ENCODE measurements at places on chromosomes 5 and 9.

GRCh38 chr9:87710443-87710842, 15.5 kb upstream of the CTSL start:
- DNase-seq: no peak

- no peak for DNase-seq
Measured at GRCh38 chr9:87826331-87826730, 56.3 kb upstream of the SPATA31E1 start.

DNA sequence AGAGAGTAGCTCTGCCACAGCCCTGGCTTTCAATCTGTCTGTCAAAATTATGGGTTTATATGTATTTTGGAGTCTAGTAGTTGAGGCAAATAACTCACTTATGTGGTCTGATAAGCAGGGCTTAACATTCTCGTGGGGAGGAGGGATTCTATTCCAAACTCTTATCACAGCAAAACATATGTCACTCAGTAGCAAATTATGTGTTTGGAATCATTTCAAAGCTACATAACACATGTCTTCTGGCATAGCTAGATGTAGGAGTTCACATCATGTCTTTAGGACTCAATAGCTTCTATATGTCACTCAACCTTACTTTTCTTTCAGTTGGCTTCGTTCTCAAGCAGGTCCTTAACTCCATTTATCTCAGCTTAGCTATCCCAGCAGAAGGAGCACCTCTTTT, 144.5 kb upstream of the SEMA6A start:
- no peak for DNase-seq

DNA sequence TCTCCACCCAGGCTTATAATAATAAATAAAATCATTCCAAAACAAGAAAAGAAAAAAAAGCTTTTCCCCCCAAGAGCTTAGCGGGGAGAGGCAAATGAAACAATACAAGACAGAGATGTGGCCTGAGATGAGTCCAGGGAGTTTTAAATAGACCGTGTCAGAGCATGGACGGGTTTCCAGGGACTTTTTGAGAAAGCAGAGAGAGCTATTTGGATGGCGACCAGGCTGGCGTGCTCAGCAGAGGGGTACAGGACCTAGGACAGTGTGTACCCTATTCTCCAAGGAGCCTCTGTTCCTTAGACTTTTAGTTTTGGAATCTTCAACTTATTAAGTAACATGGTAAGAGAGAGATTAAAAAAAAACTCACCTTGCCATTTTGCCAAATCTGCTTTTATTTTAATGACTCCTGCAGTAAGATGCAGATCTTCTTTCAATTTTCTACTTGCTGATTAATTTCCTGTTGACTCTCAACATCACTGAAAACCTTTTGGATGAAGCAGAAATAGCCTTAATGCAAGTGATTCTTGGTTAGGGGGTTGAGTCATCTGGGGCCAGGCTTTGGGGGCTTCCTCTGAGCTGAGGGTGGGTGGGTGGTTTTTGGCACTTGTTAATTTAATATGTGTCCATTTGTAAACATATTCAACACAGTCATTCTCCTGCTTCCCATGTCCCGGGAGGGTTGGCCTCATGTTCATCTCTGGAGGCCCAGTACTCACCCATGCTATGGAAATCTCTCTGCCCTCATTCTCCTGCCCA, 49.6 kb upstream of the OSMR start:
- DNase-seq: no peak

- no peak for DNase-seq
Measured at GRCh38 chr9:2958219-2958618, 114.3 kb upstream of the PUM3 start.

DNA sequence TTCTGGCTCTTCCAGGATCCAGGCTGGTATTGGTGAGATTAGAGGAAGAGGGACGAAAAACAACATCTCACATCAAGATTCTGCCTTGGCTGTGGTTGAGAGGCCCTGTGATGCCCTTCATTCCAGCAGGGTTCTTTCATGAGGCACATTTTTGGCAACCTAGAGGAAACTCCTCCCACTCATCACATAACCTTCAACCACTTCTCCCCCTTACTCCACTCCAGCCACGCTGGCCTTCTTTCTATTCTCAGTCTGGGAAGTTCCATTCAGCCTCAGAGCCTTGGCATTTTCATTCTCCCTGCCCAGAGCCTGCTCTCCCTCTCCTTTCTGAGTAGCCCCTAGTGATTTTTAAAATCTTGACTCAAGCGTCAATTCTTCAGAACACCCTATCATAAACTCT, 337.5 kb downstream of the ZSWIM6 start:
- no peak for DNase-seq

DNA sequence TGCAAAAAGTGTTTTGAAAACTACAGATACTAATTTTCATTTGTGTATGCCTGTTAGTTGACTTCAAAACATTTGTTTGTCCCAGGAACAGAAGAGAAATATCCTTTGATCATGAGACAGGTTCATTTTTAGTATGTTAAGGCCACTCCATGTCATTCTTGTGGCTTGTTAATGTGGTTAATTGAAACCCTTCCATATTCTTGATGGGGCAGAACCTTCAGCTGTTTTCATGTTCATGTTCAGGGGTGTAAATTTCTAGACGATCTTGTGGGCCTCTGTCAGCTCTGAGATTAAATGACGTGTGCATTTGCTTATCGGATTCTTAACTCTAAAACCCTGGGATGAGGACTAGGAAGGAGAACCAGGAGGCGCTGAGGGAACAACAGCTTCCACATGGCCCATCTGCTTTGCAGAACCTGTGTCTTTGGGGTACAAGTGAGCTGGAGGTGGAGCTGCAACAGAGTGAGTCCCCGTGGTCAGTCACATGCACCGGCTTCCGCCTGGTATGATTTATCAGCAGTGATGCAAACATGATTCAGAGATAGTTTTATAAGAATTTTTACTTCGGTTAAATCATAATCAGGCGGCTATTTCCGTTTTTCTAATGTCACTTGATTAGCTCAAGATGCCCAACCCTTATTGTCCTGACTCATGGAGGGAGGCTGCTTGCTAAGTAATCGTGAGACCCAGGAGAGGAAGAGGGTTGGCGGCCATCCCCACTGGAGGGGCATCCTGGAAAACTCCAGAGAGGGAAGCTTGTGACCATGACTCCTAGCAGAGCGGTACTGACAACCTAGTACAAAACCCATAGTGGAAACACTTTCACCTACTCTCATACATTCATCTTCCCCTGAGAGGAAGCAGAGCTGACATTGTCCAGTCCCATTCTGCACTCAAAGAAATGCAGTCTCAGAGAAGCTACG, 138.4 kb downstream of the C9orf152 start:
- DNase-seq: no peak

GRCh38 chr9:93090091-93090655, 5.8 kb upstream of the CARD19 start:
- no peak for DNase-seq

GRCh38 chr5:113871972-113872371, 358.5 kb downstream of the YTHDC2 start:
- DNase-seq: no peak

GRCh38 chr5:92372766-92373165, 989.6 kb upstream of the ARRDC3 start:
- DNase-seq: no peak

DNA sequence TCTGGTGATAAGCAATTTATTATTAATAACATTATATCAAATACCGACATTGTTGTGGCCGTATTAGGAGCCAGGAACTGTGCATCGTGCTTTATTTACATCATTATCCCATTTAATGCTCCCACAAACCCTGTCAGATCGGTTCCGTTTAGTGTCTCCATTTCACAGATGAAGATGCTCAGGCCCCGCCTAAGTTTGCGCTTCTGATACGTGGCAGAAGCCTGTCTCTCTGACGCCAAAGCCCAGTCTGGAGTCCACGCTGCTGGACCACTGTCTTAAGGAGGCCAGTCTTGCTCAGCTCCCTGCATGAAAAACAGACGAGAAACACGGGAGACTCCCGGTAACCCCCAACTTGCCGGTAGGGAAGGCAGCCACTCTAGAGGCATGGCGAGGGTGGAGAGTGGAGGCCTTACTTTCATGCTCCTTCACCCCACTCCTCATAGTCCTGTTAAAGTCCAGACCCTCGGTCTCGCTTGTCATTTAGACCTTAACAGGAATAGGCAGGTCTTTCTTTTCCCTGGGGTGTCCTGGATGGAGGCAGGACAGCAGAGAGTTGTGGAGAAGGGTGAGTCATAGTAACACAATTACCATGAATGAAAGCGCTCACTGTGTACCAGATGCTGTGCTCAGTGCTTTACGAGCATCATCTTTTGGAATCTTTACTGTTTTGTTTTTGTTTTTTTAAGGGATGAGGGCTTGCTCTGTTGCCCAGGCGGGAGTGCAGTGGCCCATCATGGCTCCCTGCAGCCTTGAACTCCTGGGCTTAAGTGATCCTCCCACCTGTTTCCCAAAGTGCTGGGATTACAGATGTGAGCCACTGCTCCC, 872 bp downstream of the TXNDC15 start:
- no peak for DNase-seq

DNA sequence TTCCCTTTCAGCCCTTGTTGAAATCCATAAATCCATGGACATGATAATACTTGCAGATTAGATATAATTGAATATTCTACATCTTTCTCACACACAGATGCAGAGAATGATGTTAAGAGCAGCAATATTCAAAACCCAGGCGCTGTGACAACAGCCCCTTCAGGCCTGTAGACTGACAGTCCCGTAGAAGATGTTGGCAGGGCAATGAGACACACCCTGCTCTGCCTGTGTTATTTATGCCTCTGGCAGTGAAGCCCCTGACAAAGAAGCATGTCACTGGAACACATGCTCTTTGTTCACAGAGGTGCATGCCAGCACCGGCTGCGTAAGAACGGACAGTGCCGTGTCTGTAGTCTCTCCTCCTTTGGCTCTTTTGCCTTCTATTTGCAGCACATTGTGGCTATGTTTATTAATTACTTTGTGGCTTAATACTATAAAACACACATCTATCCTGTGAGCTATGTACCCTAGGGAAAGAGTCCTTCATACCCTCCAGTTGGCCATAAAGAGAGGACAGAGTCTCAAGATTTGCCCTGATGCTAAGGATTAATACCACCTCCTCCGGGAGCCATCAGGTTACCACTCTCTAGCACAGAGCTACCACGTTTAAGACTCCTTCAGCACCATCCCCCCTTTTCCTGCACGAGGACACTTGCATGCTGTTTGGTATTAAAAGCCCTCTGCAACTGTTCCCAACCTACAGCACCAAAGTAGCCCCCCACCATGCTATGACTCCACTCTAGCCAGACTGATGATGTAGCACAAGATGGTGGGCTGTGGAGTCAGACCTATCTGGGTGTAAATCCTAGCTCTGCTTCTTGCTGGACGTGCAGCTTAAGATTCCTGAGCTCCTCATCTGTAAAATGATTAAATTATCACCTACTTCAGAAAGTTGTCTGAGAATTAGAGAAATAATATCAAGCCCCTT, 2.0 kb upstream of the ANP32B start:
- no peak for DNase-seq

DNA sequence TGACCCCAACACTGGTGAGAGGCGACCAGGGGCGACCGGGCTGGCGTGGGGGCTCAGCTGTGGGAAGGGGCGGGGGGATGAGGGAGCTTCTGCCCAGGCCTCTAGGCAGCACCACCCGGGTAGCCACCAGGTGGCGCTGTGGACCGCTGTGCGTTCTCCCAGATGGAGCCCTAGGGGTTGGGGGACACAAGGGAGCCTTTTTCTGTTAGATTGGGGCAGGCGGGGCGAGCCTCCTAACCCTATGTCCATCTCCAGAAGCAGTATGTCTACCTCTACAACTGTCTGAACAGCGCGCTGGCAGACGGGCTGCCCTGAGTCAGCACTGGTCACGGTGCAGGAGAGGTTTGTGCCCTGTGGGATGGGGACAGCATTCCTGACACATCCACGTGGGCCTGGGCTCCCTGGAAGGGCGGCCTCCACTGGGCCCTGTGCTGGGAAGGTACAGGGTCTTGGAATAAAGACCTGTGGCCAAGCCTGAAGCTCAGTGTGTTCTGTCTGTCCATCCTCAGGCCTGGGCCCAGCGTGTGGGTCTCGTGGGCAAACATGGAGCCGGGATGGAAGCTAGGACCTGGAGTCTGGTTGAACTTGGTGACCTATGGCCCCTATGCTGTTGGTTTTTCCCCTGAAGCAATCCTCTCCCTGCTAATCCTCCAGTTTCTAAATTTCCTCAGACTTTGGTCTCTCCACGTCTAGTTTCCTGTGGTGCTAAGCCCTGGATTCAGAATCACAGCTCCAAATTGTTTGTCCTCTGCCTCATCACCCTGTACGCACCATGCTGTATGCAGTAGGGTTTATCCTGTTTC, 23.1 kb upstream of the SPTLC1 start:
- peak; percentile 24 for DNase-seq

- DNase-seq: no peak
Measured at GRCh38 chr5:180315762-180316212, 23.9 kb upstream of the MAPK9 start.

- DNase-seq: no peak
Measured at GRCh38 chr5:135310328-135310989, 88.6 kb downstream of the MACROH2A1 start.

- DNase-seq: no peak
Measured at GRCh38 chr5:159010661-159011442, 88.9 kb downstream of the EBF1 start.

- DNase-seq: no peak
Measured at GRCh38 chr5:178991190-178992145, 3.7 kb downstream of the GRM6 start.

DNA sequence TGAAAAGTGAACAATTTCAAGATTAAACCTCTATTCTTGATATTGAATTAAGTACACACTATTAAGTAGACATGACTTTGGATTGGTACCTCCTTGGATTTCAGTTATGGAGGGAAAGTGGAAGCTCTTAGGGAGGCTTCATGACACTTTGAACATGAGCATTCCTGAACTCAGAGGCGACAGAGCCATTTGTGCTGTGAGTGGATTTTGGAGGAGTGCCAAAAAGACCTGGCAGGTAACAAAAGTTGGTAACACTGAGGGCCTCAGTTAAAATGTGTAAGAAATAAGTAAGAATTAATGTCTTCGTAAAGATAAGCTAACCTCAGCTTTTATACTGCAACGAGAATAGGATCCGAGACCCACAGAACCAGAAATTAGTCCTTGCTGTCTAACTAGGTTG, 356.7 kb downstream of the ARRDC3 start:
- DNase-seq: no peak

DNA sequence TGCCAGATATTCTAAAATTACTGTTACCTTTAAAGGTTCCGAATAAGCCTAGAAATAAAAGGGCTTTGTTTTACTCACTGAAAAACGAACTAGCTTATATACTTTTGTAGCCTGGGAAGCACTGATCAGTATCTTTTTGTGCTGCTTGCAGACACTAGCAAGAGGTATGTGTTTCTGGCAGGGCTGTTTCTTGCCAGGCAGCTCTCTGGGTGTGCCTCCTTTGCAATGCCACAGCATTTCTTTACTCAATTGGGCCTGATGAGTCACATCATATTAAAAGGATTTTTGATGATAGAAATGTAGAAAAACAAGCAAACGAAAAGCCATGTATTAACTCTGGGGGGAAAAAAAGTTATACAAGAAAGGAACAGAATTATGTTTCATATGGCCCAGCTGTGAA, 35.6 kb downstream of the CD180 start:
- no peak for DNase-seq
